T47D (cell line): ENCODE measurements at places on chromosomes 7 and 10.

- DNase-seq: peak; percentile 13
Observed at GRCh38 chr10:83954193-83954799, 185.0 kb upstream of the GHITM start.

GRCh38 chr10:63008491-63008890 lies 124.6 kb upstream of the NRBF2 start:
- no peak for DNase-seq

DNA sequence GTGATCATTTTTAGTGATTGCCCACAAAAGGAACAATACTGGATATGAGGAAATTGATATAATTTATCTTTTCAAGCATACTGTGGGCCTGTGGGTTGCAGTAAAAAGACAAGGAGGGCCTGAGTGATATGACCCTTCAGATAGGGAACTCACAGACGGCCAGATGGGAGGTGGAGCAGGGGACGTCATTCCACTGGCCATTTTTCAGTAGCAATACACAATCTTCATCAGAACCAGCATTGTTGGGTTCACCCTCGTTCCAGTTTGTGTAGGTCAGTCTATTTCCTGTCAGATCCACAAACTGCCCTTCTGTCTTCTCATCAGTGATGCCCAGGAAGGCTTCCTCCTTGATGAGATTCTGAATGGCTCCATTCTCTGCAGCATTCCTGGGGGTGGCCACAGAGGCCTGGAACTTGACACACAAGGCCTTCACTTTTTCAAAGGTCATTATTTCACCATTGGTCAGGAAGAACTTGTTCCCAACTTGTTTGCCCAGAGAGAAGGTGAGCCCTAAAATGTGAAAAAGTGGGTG lies 4.5 kb downstream of the MBL2 start:
- DNase-seq: no peak

DNA sequence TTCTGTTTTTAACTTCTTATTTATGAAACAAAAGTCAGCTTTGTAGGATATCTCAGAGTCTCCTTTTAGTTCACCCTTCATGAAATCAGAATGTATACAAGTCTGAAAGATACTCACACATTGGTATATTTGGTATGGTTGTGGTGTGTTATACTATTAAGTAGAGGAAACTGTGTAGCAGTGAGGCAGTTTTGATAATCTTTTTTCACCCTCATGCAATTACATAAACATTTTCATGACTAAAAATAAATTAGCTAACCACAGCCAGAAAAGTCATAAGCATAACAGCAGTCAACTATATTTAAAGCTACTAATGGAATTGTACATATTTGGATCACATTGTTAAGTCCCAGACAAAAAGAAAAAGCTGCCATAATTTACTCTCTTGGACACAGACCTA lies 62.1 kb downstream of the FAM185A start:
- DNase-seq: no peak

- DNase-seq: no peak
Observed at GRCh38 chr10:101708073-101708472, 13.1 kb upstream of the FBXW4 start.

GRCh38 chr7:47483604-47484273 lies 98.2 kb downstream of the TNS3 start:
- no peak for DNase-seq

DNA sequence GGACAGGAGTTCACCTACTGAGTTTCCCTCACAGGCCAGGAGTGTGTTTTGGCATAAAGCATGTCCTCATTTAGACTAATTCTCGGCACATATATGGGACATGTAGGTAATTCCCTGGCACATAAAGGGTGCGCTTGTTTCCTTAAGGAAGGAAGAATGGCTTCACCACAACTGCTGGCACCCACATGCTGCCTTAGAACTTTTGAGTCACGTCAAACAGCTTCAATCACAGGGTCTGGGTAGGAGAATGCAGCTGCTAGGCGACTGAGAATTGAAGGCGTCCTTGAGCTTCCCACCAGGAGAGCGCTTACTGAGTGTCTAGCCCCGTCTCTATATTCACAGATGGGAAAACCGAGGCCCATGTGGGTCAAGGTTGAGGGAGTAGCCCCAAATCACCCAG lies 146.1 kb downstream of the CHN2 start:
- no peak for DNase-seq

GRCh38 chr10:58041901-58042300 lies 225.8 kb downstream of the IPMK start:
- DNase-seq: no peak

DNA sequence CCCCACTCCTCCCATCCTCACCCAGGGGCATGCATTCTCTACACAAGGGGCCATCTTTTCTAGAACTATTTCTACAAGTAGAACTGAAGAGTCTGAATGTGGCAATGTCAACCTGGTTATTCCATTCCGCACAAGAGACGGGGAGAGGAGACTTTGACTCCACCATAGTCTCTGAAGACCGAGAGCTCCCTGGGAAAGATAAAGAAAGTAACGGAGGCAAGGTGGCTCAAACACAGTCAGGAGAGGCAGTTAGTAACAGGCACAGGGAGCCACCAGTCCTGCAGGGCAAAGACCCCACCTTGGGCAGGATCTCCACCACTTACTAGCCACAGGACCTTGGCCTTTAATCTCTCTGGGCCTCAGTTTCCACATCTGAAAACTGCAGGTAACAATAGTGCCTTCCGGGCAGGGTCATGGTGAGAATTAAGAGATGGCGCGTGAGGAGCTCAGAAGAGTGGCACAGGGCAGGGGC lies 100.3 kb downstream of the TNS3 start:
- no peak for DNase-seq
